ENCODE measurements at places on chromosomes 7 and 10.

DNA sequence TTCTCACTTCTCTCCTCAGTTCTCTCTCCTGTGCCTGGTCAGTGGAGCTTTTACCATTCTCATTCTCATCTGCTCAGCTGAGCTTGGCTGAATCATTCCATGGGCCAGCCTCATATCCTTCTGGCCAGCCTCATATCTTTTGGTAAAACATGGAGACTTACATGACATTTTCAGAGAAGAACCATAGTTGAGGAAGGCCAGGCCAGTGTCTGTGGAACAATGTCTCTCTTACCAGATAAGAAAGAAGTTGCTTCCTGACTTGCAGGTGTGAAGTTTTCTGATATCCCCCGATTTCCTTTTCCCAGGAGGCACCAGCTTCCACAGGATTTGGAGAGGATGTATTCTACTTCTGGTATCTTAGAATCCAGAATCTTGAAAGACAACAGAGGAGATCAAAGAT, 24.7 kb downstream of the ST7 start:
- H3K36me3 ChIP-seq = no peaks in the 10 kb centered on the region
- H3K4me1 ChIP-seq = no peaks in the 10 kb centered on the region
- DNase-seq = no peak
- H3K4me3 ChIP-seq = no peak overlapping the region
- peaks cover 59% of the 10 kb centered on the region for H3K27me3 ChIP-seq

GRCh38 chr7:45682358-45682735, 108.2 kb downstream of the ADCY1 start:
- H3K27me3 ChIP-seq = no peaks in the 10 kb centered on the region
- H3K4me1 ChIP-seq = no peaks in the 10 kb centered on the region
- H3K36me3 ChIP-seq = no peaks in the 10 kb centered on the region
- no peak overlapping the region for H3K27ac ChIP-seq
- DNase-seq = peak; percentile 19

GRCh38 chr10:61752111-61753011, 89.6 kb downstream of the CABCOCO1 start:
- H3K27me3 ChIP-seq = no peaks in the 10 kb centered on the region
- peaks cover 4% of the 10 kb centered on the region for H3K4me1 ChIP-seq
- no peak overlapping the region for H3K4me3 ChIP-seq
- no peak overlapping the region for H3K27ac ChIP-seq
- no peaks in the 10 kb centered on the region for H3K36me3 ChIP-seq

GRCh38 chr10:51759896-51760534, 60.6 kb upstream of the CSTF2T start:
- no peak for DNase-seq
- H3K4me1 ChIP-seq = no peaks in the 10 kb centered on the region
- no peak overlapping the region for H3K4me3 ChIP-seq
- H3K27ac ChIP-seq = no peak overlapping the region
- H3K27me3 ChIP-seq = no peaks in the 10 kb centered on the region

DNA sequence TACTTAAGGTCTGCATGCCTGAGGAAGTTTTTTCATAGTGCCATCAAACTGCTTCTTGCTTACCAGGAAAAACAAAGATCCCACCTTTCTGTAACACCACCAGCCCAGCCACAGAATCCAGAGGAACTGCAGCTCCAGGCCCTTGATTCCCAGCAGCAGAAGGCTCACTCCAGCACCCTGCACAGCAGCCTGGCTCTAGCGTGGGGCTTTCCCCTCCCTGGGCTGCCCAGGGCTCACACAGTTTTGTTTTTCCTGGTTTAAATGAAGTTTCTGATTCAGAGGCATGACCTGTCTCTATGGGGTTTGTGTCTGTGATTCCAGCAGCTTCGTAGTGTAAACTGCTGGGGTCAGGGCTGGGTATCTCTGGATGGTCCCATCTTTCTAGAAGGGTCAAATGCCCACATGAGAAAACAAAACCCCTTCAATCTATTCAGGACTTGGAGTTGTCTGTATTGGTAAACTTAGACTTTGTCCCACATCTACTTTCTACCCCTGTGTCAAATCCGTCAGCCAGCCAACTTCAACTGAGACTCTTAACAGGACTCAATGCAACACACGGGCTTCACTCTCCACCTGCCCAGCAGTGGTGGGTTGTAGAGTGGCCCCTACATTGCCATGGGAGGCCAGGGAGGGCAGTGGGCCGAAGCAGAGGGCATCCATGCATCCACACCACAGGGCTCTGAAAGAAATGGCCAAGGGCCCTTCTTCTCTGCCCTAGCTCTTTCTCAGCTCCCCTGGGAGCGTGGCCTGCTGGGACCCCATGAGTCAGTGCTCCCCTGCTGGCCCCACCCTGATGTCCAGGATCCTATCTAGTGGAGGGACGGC, 73.6 kb downstream of the ATXN7L1 start:
- no peaks in the 10 kb centered on the region for H3K36me3 ChIP-seq
- H3K27ac ChIP-seq = no peak overlapping the region
- H3K4me3 ChIP-seq = no peak overlapping the region
- DNase-seq = no peak
- H3K27me3 ChIP-seq = no peaks in the 10 kb centered on the region

DNA sequence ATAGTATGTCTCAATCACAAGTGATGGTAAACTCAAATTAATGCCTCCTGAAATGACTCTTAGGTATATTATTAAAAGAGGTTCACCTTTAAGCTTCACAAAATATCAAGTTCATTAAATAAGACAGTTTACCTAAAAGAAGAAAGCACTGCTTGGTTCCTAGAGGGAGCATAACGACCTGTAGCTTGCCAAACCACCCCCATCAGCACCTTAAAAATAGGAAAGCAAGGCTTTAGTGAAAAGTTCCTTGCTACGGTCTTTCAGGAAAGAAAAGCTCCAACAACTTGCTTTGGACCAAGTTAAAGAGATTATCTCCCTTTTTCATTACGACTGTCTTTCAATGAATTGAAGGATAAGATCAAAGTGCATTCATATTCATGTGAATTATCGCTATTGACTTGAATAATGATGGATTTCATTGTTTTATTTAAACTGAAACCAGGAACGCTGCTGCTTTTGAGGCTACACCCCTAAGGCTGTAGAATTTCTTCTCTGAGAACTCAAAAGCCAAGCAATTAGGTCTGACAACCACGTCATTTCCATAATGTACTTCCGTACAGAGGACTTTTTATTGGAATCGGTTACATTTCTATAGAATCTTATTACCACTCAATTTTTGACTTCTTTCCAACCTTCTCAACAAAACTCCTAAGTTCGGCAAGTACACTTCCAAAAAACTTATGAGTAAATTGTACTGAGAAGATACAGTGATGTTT, 7.0 kb upstream of the SPAG6 start:
- H3K27ac ChIP-seq = no peak overlapping the region
- peaks cover 5% of the 10 kb centered on the region for H3K4me1 ChIP-seq
- DNase-seq = no peak
- peaks cover 95% of the 10 kb centered on the region for H3K27me3 ChIP-seq
- no peaks in the 10 kb centered on the region for H3K36me3 ChIP-seq
- no peak overlapping the region for H3K4me3 ChIP-seq

All from endodermal cell (in vitro differentiated cells).